ENCODE measurements at places on chromosomes 6 and 20. TPM values are rescaled to one million over a fixed set of nuclear protein-coding genes. Genes with fewer than 3 reads are reported as not detected.

DNA sequence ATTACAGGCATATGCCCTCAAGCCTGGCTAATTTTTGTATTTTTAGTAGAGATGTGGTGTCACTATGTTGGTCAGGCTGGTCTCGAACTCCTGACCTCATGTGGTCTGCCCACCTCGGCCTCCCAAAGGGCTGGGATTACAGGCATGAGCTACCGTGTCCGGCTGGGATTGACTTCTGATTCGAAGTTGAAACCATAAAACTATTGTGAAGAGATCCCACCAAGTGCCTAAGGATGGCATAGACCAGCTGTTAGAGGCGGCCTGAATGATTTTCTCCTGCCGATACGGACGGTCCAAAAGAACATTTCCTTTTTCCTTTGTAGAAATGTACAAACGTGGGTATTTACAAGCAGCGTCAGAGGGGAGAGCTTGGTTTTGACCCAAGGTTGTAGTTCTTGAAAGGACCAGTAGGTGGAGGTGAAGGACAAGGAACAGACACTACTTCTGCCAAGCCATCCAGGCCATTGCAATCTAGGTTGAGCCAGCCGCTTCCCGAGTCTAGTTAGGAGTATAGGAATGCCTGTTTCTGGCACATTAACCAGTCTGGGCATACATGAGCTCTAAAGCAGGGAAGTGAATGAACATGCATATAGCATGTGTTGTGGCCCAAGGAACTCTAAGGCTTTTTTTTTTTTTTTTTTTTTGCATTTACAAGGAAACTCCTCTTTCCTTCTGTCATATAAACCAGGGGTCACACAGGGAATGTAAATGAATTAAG, 29.0 kb downstream of the MOCS3 start:
- H3K36me3 ChIP-seq: no peaks in the 10 kb centered on the region
- peak; percentile 65 for DNase-seq
- no peaks in the 10 kb centered on the region for H3K27me3 ChIP-seq
- peaks cover 6% of the 10 kb centered on the region for H3K4me1 ChIP-seq
- no peak overlapping the region for H3K4me3 ChIP-seq

The PSMB8 gene
- 45.5 TPM for total RNA-seq

GRCh38 chr6:87333591-87334181, 4.6 kb upstream of the GJB7 start:
- no peak overlapping the region for H3K4me3 ChIP-seq
- H3K36me3 ChIP-seq: no peaks in the 10 kb centered on the region
- H3K4me1 ChIP-seq: no peaks in the 10 kb centered on the region
- H3K27ac ChIP-seq: no peak overlapping the region
- no peaks in the 10 kb centered on the region for H3K27me3 ChIP-seq
- peak; percentile 22 for DNase-seq

- no peaks in the 10 kb centered on the region for H3K36me3 ChIP-seq
- peak; percentile 42 for DNase-seq
- no peak overlapping the region for H3K27ac ChIP-seq
- no peaks in the 10 kb centered on the region for H3K4me1 ChIP-seq
- H3K27me3 ChIP-seq: no peaks in the 10 kb centered on the region
Observed at GRCh38 chr6:140669321-140669720, 1294.9 kb upstream of the CITED2 start.

The JAG1 gene
- 278 TPM for total RNA-seq

The PI3 gene
- total RNA-seq: not detected

The TRIM15 gene
- not detected for total RNA-seq

The EYS gene
- 0.07 TPM for total RNA-seq

- no peak overlapping the region for H3K4me3 ChIP-seq
- H3K36me3 ChIP-seq: no peaks in the 10 kb centered on the region
- H3K27ac ChIP-seq: no peak overlapping the region
- H3K27me3 ChIP-seq: peaks cover 4% of the 10 kb centered on the region
- DNase-seq: peak; percentile 23
- no peaks in the 10 kb centered on the region for H3K4me1 ChIP-seq
Observed at GRCh38 chr6:169326067-169326799, 72.6 kb upstream of the THBS2 start.

DNA sequence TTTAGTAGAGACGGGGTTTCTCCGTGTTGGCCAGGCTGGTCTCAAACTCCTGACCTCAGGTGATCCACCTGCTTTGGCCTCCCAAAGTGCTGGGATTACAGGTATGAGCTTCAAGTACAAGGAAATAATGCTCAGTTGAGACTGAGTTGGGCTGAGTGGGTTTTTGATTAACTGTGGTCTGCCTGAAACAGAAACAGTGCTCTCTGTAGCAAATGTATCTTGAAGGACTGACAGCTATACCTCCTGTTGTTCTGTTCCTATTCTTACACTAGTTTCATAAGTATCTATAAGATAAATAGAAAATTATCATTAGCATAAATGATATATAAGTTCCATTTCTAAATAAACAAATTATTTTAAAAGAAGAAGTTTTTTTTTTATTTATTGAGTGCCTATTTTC, 142.8 kb upstream of the PTPRK start:
- no peak overlapping the region for H3K27ac ChIP-seq
- H3K4me3 ChIP-seq: no peak overlapping the region
- H3K36me3 ChIP-seq: no peaks in the 10 kb centered on the region
- no peaks in the 10 kb centered on the region for H3K4me1 ChIP-seq
- DNase-seq: no peak
- no peaks in the 10 kb centered on the region for H3K27me3 ChIP-seq

DNA sequence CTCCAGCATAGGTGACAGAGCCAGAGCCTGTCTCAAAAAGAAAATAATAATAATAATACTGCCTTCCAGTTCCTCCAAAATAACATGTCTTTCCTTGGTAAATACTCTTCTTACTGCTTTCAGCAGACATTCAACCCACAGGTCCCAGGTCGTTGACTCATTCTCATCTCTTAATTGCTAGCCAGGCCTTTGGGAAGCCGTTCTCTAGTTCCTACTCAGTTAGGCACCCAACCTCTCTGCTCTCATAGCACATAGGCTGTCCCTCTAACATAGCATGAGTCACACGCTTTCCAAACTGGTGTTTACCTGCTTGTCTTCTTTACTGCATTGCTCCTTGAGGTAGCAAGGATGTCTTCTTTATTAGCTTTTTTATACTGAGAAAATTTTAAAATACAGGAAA, 98.8 kb downstream of the LAMA2 start:
- no peaks in the 10 kb centered on the region for H3K36me3 ChIP-seq
- H3K4me3 ChIP-seq: no peak overlapping the region
- no peak overlapping the region for H3K27ac ChIP-seq
- H3K4me1 ChIP-seq: no peaks in the 10 kb centered on the region

All from astrocyte (in vitro differentiated cells and primary cell).